ENCODE measurements at places on chromosomes 5 and 9.

DNA sequence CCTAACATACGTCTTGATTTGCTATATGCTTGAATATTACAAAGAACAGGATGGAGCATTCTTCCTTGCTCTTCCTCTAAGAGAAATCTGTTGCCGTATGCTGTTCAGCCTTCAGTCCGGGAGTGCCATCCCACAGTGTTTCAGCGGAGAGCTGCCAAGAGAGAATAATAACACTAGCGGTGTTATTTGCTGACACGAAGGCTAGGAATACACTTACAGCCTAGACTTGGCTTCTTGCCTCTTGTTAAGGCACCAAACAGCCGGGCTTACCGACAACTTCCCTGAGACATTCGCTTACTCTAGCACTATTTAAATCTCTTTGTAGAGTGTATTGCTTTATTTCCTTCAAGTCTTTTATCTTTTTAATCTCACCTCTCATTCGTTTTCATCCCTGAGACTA, 31.4 kb downstream of the KCTD16 start:
- no peak for ATAC-seq

DNA sequence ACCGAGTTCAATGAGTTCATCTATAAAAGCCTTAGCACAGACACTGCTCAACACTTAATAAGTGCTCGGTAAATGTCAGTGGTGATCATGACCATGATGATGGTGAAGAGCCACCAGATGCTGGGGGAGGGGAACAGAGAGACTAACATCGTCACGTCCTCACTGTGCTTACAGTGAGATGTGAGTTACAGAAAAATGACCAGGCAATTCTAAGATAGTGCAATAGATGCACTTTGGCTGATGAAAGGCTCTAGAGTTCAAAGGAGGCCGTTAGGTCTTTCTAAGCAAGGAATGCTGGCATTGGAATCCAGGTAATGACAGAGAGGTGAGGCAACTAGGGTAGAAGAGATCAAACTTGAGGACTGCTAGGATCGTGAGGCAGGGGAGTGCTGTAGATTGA, 36.7 kb downstream of the ARL15 start:
- ATAC-seq = no peak

- ATAC-seq = no peak
Observed at GRCh38 chr5:38603691-38604090, 47.2 kb upstream of the LIFR start.

DNA sequence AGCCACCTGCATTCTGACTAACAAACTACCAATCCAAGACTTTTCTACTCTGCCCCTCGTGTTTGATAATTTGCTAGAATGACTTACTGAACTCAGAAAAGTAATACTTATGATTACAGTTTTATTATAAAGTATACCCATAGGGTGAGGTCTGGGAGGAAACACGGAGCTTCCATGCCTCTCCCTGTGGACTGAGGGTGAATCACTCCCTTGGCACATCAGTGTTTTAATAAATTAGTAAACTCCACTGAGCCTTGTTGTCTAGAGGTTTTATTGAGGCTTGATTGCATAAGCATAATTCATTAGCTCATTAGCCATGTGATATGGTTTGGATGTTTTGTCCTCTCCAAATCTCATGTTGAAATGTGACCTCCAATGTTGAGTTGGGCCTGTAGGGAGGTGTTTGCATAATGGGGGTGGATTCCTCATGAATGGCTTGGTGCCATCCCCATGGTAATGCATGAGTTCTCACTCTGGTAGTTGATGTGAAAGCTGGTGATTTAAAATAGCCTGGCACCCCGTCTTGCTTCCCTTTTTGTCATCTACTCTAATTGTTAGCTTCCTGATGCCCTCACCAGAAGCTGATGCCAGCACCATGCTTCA, 233.6 kb upstream of the TRPC7 start:
- no peak for ATAC-seq

DNA sequence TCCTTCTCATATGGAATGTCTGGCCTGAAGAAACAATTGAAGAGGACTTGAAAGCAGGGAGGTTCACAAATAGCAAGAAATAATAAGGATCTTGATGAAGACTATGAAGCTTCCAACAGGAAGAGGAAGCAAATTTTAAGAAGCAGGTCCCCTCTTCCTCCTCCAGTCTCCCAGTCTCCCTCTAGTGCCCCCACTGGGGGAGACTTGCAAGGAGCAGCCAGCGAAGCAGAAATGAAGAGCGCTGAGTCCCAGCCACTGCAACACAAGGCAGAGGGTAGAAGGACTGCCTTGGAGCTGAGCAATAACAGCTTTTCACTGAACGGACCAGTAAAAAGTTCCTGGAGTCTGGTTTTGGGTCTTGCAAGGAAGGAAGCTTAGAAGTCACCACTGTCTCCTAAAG, 32.6 kb upstream of the ACO1 start:
- no peak for ATAC-seq

- ATAC-seq = no peak
Observed at GRCh38 chr5:131792896-131793295, 3.9 kb downstream of the FNIP1 start.

DNA sequence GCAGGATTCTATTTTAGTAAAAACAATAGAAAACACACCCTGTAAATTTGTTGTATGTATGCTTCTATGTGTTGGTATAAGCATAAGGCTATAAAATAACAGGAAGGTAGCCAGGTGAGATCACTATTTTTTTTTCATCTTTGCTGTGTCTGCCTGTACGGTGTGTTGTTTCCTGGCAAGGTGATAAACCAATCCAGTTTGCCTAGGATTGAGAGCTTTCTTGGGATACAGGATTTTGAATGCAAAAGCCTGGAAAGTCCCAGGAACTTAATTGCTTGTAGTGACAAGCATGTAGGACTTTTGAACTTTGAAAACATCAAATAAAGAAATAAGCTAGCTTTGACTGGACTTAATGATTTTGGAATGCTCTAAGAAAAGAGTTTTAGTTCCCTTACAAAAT, 83.3 kb upstream of the RORB start:
- ATAC-seq = no peak

DNA sequence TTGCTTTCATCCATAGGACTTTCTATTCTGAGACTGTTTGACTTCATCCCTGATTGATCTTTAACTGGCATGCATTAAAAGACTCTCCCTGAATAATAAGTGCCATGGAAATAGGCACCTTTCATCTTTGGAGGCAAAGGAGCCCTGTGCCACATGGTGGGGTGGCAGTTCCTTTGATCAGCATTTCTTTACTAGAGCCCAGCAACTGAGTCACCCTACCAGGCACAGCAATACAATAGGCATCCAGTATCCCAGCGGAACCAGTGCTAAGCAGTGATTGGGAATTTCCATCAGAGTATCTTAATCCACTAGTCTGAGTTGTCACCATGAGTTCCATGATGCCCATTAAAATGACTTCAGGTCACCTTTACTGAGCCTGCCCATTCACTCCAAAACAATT, 476.1 kb upstream of the MPDZ start:
- no peak for ATAC-seq

- ATAC-seq = no peak
Observed at GRCh38 chr9:114163517-114163951, 8.2 kb downstream of the COL27A1 start.

- peak; percentile 31 for ATAC-seq
Observed at GRCh38 chr5:147081311-147081764, 153.5 kb upstream of the STK32A start.

- ATAC-seq = no peak
Observed at GRCh38 chr5:170192829-170193228, 40.0 kb upstream of the C5orf58 start.

DNA sequence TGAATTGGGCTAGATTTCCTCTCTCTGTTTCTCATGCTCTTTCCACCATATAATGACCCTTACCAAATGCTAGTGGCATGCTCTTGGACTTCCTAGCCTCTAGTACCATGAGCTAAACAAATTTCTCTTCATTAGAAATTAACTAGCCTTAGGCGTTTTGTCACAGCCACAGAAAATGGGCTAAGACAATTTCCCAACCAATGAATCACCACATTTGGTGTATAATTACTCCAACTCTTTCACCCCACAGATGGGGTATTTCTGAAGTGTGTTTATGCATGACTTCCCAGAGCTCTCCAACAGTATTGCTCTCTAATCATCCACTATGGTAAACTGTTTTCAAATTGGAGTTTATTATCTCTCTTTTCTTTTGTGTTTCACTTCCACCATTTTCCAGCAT, 1041.1 kb upstream of the COX7C start:
- ATAC-seq = no peak

- ATAC-seq = no peak
Observed at GRCh38 chr5:149080294-149080693, 17.4 kb upstream of the SH3TC2 start.

DNA sequence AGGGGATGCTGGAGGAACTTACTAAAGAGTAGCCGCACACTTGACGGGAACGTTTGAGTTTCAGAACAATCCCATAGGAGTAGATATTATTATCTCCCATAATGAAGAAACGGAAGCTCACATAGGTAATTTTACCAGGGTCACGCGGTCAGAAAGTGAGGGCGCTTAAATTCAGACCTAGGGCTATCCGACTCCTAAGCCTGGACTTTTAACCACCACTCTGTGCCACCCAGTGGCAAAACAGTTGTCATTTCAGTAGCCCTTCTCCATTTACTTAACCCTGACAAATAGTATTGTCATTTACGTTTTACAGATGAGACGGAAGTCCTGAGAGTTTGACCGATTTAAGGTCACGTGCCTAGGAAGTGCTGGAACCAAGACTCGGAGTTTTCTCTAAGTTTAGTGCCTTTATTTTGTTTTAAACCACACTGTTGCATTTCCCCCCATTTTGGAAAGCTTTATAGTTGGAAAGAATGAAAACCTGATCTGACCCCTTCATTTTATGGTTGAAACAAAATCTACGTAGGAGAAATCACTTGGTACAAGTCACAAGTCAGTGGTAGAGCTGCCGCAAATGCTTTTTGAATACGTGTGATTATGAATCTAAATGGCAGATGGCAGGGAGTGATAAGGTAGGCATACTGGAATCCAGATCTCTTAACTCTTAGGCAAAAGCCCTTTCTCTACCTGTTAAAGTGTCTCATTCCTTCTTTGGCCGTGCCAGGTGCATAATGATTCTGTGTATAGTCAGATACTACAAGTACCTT, 650 bp downstream of the MRRF start:
- peak; percentile 74 for ATAC-seq
